ENCODE measurements at places on chromosomes 5 and 9. TPM values are rescaled to one million over a fixed set of nuclear protein-coding genes. Genes with fewer than 3 reads are reported as not detected.

Gene NPR3
- total RNA-seq = 0.17 TPM

Gene CARD6
- 3.5 TPM for total RNA-seq

DNA sequence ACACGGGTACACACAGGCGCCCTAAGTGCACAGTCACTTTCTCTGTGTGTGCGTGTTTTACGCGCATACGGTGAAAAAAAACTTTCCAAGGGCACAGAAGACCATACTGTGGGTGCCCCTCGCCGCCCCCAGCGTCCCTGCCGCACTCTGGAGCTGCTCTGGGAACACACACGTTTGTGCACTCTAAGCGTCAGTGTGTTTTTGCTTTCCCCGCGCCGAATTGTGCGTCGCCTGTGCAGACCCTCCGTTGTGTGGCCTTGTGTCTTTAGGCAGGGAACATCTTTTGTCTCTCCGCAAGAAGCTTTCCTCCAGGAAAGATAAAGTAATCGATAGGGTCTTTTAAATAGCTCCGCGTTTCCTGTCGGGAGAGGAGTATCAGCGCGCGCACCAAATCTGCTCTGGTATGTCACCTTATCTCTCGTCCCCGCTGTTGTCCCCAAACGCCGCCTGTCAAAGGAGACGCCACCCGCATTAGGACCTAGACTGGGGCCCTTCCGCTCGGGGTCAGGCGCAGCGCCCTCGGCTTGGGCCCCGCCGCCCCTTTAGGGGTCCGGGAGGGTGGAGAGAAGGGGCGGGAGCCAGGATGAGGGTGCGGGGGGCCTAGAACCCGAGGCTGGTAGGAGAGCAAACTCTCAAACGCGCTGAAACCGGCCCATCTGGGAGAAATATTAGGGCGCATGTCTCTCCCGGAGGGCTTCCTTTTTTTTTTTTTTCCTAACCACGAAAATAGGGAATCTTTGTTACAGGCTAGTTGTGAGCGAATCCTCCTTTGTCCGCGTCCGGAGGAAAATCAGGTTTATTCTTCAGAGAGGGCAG is 10.5 kb upstream of the NKX2-5 start:
- peaks cover 95% of the 10 kb centered on the region for H3K27me3 ChIP-seq
- DNase-seq = no peak

Gene KCNMB1
- not detected for total RNA-seq

- H3K27me3 ChIP-seq = peaks cover 3% of the 10 kb centered on the region
- no peak overlapping the region for H3K27ac ChIP-seq
Observed at GRCh38 chr9:18346745-18347144, 127.2 kb upstream of the ADAMTSL1 start.

Gene PCDHA9
- total RNA-seq = not detected

GRCh38 chr5:106906199-106906598 is 764.5 kb downstream of the EFNA5 start:
- no peak for DNase-seq
- no peak overlapping the region for H3K27ac ChIP-seq
- no peaks in the 10 kb centered on the region for H3K27me3 ChIP-seq
- H3K4me1 ChIP-seq = no peaks in the 10 kb centered on the region

DNA sequence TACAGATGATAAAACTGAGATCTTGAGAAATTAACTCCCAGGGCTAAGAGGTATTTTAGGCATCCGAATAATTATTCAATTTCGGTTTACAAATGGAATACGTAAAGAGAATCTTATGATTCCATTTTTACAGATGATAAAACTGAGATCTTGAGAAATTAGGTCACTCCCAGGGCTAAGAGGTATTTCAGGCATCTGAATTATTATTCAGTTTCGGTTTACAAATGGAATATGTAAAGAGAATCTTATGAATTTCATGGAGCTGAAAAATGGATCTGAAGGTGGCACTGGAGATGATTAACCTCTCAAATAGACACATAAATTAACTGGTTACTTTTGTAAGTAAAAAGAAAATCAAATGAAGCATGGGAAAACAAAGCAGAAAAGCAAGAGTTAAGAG is 44.2 kb downstream of the FGF1 start:
- no peak overlapping the region for H3K27ac ChIP-seq
- peaks cover 8% of the 10 kb centered on the region for H3K4me1 ChIP-seq
- H3K4me3 ChIP-seq = no peak overlapping the region
- H3K36me3 ChIP-seq = no peaks in the 10 kb centered on the region
- H3K27me3 ChIP-seq = peaks cover 20% of the 10 kb centered on the region
- DNase-seq = no peak

- no peaks in the 10 kb centered on the region for H3K4me1 ChIP-seq
- no peak overlapping the region for H3K27ac ChIP-seq
- no peak for DNase-seq
- H3K4me3 ChIP-seq = no peak overlapping the region
Observed at GRCh38 chr5:27130587-27130986, 92.2 kb upstream of the CDH9 start.

GRCh38 chr5:56640763-56641406 is 174.5 kb upstream of the MAP3K1 start:
- H3K27ac ChIP-seq = no peak overlapping the region
- H3K4me3 ChIP-seq = no peak overlapping the region
- no peaks in the 10 kb centered on the region for H3K36me3 ChIP-seq
- H3K27me3 ChIP-seq = peaks cover 10% of the 10 kb centered on the region

GRCh38 chr9:116243708-116244107 is 90.1 kb downstream of the PAPPA start:
- no peak overlapping the region for H3K27ac ChIP-seq
- no peaks in the 10 kb centered on the region for H3K27me3 ChIP-seq
- no peaks in the 10 kb centered on the region for H3K36me3 ChIP-seq
- H3K4me3 ChIP-seq = no peak overlapping the region
- H3K4me1 ChIP-seq = no peaks in the 10 kb centered on the region

DNA sequence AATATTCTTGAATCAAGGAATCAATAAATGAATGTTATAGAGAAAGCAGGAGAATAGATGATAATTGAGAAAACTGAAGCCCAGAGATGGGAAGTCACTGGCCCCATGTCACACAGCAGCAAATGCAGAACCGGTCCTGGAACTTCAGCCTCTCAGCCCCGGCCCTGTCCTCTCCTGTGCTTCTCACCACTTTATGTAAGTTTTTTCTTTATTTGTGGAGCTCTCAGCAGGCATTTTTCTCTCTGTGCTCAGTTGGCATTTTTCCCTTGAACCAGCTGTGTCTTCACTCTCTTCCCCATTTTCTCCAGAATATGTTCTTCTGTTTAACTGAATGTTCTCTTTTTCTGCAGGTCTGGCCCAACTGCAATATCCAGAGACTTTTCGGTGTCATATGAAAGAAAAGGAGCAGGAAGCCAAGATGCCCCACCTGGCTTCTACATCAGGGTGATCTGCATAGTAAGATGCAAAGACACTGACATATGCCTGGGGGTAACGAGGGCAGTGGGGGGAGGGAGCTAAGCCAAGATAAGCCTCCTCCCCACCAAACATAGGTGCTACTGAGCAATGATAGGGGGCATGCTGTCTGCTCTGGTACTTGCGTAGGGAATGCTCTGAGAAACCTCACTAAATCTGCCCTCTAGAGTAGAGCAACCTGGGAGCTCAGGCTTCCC is 12.8 kb upstream of the LCP2 start:
- H3K36me3 ChIP-seq = no peaks in the 10 kb centered on the region
- no peak overlapping the region for H3K27ac ChIP-seq
- DNase-seq = no peak
- H3K4me3 ChIP-seq = no peak overlapping the region
- peaks cover 42% of the 10 kb centered on the region for H3K4me1 ChIP-seq

GRCh38 chr5:172188893-172189692 is 1.1 kb upstream of the STK10 start:
- peaks cover 25% of the 10 kb centered on the region for H3K36me3 ChIP-seq
- DNase-seq = no peak
- peak overlapping the region; percentile 79 for H3K27ac ChIP-seq

- peaks cover 21% of the 10 kb centered on the region for H3K4me1 ChIP-seq
- H3K4me3 ChIP-seq = no peak overlapping the region
- H3K36me3 ChIP-seq = peaks cover 12% of the 10 kb centered on the region
- no peaks in the 10 kb centered on the region for H3K27me3 ChIP-seq
Observed at GRCh38 chr5:34005211-34005610, 2.6 kb downstream of the AMACR start.

DNA sequence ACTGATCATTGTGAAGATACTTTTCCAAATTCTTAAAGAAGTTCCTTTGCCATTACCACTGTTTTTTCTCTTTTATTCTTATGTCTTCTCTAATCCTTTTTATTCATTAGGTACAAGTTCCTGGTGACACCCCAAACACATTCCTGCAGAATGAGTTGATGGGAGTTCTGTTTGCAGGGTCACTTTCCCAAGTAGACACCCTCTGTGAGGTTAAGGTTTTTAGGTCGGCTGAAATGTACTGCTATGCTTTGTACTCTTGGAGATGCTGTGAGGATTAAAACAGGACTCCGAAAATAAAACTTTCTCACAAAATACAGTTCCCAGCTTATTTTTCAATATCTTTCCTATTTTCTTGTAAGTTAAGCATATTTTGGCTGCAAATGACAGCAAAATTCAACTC is 143.3 kb upstream of the TLE4 start:
- no peak overlapping the region for H3K4me3 ChIP-seq
- no peaks in the 10 kb centered on the region for H3K27me3 ChIP-seq
- H3K36me3 ChIP-seq = no peaks in the 10 kb centered on the region
- no peak for DNase-seq
- H3K27ac ChIP-seq = no peak overlapping the region

DNA sequence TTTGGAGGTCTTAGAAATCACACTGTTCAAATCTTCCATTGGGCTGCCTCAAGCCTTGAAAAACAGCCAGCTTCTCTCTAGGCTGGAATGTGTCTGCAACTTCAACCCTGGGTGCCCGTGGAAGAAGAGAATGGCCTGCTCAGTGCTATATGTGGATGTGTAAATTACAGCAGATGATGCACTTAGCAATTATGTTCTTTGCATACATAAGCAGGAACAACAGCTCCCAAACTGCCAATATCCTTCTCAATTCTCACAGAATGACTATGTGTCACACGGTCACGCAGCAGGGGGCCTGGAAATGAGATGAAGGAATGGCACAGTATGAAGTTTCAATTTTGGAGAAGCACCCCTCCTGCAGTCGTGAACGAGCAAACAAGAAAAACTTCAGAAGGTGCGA is 175.2 kb upstream of the SMARCA2 start:
- no peak for DNase-seq
- H3K27ac ChIP-seq = no peak overlapping the region
- peaks cover 4% of the 10 kb centered on the region for H3K27me3 ChIP-seq
- no peak overlapping the region for H3K4me3 ChIP-seq

DNA sequence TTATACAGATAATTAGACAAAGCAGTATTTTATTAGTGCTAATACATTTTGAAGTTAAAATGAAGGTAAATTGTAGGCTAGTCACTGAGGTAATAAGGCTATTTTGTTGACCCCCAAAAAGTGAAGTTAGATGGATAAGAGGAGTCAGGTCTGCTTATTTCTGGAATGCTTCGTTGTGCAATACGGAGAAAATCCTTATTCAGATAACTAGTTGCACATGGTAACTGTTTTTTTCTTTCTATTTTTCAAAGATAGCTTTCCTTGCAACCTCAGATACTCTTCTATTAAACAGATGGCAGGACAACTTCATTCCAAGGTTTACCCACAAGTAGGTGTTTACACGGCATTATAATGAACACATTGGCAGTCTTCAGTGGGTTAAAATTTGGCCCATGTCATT is 101.1 kb downstream of the TMEM174 start:
- no peaks in the 10 kb centered on the region for H3K36me3 ChIP-seq
- H3K4me3 ChIP-seq = no peak overlapping the region
- H3K27me3 ChIP-seq = peaks cover 18% of the 10 kb centered on the region
- no peak for DNase-seq

Gene NKD2
- 0.36 TPM for total RNA-seq

DNA sequence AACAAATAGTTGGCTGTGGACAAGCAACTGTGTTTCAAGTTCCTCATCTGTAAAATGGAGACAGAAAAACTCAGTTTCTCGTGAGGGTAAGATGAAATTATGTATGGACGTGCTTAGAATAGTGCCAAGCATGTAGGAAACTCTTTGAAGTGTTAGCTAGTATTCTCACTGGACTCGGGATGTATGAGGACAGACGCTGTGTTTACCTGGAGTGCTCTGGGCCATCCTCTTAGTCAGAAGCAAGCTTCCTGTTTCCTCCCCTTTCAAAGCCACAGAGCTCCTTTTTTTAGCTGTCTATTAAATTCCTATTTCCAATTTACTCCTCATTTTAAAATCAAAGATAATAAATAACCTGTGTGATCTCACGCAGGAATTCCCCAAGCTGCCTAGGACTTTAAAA is 23.8 kb upstream of the IQGAP2 start:
- no peaks in the 10 kb centered on the region for H3K27me3 ChIP-seq
- DNase-seq = no peak
- H3K27ac ChIP-seq = peak overlapping the region; percentile 21
- peak overlapping the region; percentile 20 for H3K4me3 ChIP-seq

DNA sequence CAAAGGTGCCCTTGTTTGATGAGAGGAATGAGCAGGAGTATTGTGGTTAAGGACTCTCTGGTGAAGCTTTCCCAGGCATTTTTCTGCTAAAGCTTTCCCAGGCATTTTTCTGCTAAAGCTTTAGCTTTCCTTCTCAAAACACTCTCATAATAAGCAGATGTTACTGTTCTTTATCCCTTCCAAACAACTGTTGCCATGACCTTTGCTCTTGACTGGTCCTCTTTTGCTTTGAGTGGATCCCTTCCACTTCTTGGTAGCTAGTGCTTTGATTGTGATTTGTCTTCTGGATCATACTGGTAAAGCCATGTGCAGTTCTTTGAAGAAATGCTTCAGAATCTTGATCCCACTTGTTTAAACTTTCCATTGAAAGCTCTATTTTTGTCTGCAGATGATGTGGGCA is 85.8 kb downstream of the GPBP1 start:
- H3K27ac ChIP-seq = peak overlapping the region; percentile 17
- DNase-seq = no peak
- H3K36me3 ChIP-seq = peaks cover 44% of the 10 kb centered on the region
- no peaks in the 10 kb centered on the region for H3K27me3 ChIP-seq
- no peak overlapping the region for H3K4me3 ChIP-seq

Gene IFNA7
- total RNA-seq = not detected

DNA sequence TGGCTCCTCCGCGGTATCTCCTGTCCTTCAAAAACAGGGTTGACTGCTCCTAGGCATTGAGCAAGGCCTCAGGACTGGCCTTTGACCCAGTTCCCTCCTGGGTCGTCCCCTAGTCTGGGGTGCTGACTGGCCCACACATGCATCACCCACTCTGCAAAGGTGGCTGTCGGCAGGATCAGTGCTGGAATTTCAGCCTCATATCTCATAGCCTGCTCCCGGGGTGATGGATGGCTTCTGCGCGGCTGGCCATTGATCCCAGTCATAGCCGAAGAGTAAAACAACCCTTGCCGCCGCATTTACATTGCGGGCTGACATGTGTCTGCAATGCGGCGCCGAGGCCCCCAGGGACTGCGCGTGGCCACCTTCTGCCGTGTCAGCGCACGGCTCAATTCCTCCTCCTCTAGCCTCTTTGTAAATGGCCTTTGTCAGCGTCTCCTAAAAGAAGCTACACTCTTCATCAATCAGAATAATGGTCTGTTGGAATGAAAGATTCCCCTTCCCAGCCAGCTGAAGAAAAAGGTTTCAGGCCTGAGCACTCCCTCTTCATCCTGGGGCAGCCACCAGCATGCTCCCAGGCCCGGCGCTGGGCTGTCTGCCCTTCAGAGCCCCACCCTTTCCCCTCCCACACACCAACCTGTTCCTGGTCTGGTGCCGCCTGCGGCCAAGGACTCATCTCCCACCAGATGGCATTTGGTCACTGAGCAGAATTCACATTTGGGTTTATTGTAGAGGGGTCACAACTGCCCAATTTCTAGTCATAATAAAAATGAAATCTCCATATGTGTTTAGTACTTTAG is 159.0 kb downstream of the PJA2 start:
- no peak overlapping the region for H3K27ac ChIP-seq
- H3K27me3 ChIP-seq = no peaks in the 10 kb centered on the region
- H3K36me3 ChIP-seq = no peaks in the 10 kb centered on the region
- DNase-seq = no peak

- H3K4me3 ChIP-seq = peak overlapping the region; percentile 3
- peaks cover 29% of the 10 kb centered on the region for H3K36me3 ChIP-seq
- H3K27me3 ChIP-seq = no peaks in the 10 kb centered on the region
- DNase-seq = peak; percentile 38
Observed at GRCh38 chr5:132480893-132481595, 9.5 kb downstream of the IRF1 start.
